ENCODE measurements at places on chromosomes 6 and 20.

GRCh38 chr6:99110029-99110428 is 162.3 kb upstream of the FBXL4 start:
- no peak for DNase-seq

DNA sequence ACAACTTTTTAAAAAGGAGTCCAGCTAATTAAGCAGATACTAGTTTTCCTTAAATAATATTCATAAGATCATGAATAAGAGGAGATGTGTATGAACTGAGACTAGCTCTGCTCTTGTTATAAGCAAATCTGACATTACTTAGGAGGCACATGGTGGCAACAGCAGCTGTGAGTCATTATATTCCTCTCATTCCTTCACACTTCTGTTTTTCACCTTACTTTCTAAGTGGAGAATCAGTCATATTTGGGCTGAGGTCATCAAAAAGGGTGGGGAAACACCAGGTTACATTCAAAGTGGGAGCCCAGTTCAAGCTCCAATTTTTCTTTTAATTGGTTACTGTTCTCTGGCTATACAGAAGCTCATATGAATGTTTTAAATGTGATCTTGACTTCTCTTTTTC is 6.0 kb upstream of the RIPPLY2 start:
- no peak for DNase-seq

- DNase-seq, result no peak
Observed at GRCh38 chr6:131015630-131016263, 47.3 kb downstream of the EPB41L2 start.

DNA sequence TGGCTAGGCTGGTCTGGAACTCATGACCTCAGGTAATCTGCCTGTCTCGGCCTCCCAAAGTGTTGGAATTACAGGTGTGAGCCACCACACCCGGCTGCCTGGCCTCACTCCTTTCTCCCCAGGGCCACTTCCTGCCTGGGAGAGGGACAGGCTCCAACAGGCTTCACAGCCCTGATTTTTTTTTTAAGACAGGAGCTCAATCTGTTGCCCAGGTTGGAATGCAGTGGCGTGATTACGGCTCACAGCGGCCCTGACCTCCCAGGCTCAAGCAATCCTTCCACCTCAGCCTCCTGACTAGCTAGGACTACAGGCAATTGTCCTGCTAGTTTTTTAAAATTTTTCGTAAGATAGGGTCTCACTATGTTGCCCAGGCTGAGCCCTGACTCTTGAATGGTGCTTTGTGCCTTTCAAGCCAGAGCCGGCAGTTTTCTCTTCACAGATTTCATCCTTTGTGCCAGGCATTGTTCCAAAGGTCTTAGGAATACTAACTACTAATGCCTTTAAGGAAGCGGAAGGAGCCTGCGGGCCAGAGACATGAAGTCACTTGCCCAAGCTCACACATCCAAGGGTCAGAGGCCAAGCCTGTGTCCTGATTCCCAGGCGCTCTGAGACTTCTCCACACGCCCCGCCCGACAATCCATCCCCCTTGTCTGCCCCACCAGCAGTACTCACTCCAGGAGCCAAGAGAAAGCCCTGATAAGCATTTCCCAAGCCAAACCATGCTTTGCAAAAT is 19.2 kb downstream of the CAPN11 start:
- DNase-seq, result no peak

DNA sequence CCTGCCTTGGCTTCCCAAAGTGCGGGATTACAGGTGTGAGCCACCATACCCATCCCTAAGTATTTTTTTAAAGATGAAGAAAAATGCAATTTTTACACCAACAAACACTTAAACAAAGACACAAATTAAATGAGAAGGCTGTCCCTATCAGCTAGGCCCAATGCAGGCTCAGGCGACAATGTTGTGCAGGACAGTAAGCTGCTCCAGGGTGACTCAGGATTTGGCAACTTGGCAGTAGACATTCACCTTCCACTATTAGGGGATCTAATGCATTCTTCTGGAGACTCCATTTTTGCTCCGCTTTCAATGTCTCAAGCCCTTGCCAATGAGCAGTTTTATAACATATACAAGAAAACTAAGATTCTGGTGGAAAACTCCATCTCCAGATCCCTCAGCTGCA is 19.7 kb downstream of the NDRG3 start:
- no peak for DNase-seq

- peak; percentile 19 for DNase-seq
Observed at GRCh38 chr6:118618676-118619377, 32.6 kb downstream of the CEP85L start.

GRCh38 chr6:144013486-144013909 is 5.4 kb upstream of the PLAGL1 start:
- peak; percentile 85 for DNase-seq

DNA sequence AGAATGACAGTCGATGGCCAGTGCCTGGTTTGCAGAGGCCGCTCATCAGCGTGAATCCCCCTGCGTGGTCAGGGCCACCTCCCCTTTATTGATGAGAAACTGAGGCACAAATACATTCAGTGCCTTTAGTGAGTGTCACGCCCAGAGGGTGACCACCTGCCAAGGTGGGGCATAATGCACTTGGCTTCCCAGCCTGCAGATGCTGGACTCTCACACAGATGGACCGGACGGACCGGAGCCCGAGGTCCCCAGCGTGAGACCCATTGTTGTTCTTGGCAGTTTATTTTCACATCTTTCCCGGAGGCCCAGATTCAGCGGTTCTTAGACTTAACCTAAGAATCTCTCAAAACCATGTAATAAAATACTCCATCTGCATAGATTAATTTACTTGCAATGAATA is 74.4 kb downstream of the YTHDF1 start:
- DNase-seq, result no peak

GRCh38 chr6:35586542-35586941 is 73.8 kb upstream of the TULP1 start:
- no peak for DNase-seq
